ENCODE measurements at places on chromosomes 11 and 22.

DNA sequence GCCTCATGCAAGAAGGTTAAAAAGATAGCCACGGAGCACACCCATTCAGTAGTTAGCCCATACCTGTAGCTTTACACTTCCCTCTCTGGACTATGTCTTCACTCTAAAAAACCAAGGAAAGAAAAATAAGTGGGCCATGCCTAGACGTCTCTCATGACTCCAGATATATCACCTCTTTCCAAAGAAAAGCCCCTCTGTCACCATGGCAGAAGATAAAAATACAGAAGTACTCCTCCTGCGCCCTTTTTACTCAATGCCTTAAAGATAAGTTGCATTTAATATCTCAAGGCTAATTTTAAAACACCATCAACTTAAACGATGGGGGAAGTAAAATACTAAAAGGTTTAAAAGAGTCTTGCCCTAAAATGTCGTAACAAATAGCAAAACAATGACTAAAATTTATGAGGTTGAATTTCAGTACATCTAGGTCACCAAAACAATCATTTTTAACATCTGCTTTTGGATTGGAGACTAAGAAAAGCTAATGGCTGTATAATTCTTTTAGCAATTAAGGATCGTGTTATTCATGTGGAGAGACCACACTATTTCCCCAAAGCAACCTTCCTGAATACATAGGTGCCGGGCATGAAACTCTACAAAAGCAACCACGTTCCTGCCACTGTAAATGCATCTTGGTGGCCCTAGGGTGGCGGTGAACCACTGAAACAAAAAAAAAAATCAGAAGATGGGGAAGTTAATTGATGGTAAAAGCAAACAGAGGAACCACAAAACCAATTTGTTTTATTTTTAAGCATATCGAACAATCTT lies 46.0 kb downstream of the CELF1 start:
- no peak for DNase-seq

GRCh38 chr11:48164836-48165235 lies 51.8 kb upstream of the OR4B1 start:
- no peak for DNase-seq

- no peak for DNase-seq
These were observed 62.5 kb upstream of the SORL1 start for GRCh38 chr11:121389651-121390050.

GRCh38 chr11:85768473-85769146 lies 42.3 kb downstream of the SYTL2 start:
- no peak for DNase-seq

DNA sequence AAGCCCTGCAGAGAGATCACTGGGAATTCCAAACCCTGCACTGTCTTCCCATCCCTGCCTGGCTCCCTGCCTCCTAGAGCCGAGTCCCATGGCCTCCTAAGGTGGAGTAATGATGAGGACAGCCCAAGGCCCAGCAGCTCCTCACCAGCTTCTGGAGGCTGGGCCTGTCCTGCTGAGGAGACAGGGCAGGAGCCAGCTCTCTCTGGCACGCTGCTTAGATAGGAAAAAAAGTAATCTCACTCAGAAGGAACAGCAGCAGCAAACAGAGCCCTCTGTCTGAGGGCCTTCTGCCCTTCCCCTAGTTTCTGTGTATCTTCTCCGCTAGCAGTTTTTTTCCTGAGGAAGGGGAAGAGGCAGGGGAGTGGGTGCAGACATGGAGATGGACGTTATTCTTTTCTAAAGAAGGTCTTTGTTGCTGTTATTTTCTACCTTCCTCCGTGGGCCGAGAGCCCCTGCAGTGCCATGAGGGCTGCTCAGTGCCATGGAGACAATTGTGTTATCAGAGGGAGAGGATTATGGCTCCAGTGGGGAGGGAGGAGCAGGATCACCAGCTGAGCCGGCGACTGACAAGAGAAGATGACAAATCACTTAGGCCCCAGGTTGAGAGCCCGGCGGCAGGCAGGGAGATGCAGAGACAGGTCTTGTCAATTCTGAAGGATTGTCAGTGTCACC lies 315.3 kb downstream of the BUD13 start:
- no peak for DNase-seq
